ENCODE measurements at places on chromosomes 2 and 18. TPM values are rescaled to one million over a fixed set of nuclear protein-coding genes. Genes with fewer than 3 reads are reported as not detected.

DNA sequence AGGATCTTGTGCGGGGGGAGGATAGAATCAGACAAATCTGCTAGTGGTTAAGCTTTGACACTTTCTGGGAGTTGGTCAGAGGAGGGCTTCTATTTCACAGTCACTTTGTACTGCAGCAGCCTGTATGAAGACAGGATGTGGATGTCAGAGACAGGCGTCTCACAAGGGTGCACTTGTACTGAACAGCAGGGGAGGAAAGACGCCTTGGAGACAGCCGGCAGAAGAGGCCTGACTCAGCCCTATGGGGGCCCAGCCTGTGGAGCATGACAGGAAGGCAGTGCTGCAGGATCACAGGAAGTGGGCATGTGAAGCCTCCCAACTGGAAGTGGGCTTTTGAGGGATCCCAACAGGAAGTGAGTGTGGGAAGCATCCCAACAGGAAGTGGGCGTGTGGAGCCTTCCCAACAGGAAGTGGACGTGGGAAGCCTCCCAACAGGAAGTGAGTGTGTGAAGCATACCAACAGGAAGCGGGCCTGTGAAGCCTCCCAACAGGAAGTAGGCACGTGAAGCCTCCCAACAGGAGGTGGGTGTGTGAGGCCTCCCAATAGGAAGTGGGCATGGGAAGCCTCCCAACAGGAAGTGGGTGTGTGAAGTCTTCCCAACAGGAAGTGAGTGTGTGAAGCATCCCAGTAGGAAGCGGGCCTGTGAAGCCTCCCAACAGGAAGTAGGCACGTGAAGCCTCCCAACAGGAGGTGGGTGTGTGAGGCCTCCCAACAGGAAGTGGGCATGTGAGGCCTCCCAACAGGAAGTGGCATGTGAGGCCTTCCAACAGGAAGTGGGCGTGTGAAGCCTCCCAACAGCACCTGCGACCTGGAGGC, 212.3 kb downstream of the SNTG2 start:
- no peak overlapping the region for H3K27ac ChIP-seq
- H3K4me1 ChIP-seq: no peaks in the 10 kb centered on the region
- no peak overlapping the region for H3K4me3 ChIP-seq
- H3K27me3 ChIP-seq: no peaks in the 10 kb centered on the region
- no peaks in the 10 kb centered on the region for H3K36me3 ChIP-seq

DNA sequence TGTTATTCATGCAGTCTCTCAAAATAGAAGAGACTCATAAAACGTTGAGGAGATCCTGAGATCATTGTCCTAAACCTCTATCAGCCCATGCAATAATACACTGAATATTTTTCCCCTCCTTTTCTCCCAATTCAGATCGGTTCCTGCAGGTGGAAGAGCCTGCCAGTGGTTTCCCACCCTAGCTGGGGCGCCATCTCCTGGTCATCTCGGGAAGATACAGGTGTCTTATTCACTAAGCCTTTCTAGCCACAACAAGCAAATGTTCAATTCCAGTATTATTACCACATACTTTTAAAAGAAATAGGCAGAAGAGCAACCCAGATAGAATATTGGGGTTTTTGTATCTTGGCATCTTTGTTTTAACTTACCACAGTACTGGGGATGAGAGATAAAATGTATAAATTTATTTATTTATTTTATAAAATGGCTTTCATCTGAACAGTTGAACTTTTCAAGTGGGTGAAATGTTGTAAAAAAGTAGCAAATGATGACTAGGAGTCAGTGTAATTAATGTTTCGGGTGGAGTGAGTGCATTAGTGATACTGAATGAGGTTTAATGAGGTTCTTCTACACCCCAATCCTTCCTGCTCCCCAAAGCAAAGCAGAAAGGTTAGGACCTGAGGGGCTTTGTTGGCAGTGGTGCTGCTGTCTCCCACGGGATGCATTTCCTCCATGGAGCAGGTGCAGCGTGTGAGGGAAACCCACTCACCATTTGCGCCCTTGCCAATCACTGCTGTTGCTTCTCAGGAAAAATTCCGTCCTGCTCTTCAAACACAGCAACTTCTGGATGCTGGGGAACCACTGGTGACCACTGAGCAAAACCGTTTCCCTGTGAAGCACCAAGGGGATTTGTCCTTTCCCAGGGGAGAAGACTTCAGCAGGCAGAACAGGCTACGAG, 147.1 kb upstream of the FHL2 start:
- H3K27ac ChIP-seq: no peak overlapping the region
- no peaks in the 10 kb centered on the region for H3K36me3 ChIP-seq
- no peaks in the 10 kb centered on the region for H3K27me3 ChIP-seq
- no peak for DNase-seq
- H3K4me1 ChIP-seq: no peaks in the 10 kb centered on the region

- peak overlapping the region; percentile 83 for H3K27ac ChIP-seq
- H3K36me3 ChIP-seq: no peaks in the 10 kb centered on the region
- DNase-seq: peak; percentile 68
- H3K4me3 ChIP-seq: no peak overlapping the region
- H3K4me1 ChIP-seq: no peaks in the 10 kb centered on the region
Measured at GRCh38 chr2:239283961-239284795, 116.6 kb downstream of the HDAC4 start.

- H3K27ac ChIP-seq: no peak overlapping the region
- H3K4me1 ChIP-seq: no peaks in the 10 kb centered on the region
- H3K36me3 ChIP-seq: no peaks in the 10 kb centered on the region
- no peak for DNase-seq
- no peak overlapping the region for H3K4me3 ChIP-seq
Measured at GRCh38 chr18:44090453-44090852, 590.2 kb upstream of the SETBP1 start.

DNA sequence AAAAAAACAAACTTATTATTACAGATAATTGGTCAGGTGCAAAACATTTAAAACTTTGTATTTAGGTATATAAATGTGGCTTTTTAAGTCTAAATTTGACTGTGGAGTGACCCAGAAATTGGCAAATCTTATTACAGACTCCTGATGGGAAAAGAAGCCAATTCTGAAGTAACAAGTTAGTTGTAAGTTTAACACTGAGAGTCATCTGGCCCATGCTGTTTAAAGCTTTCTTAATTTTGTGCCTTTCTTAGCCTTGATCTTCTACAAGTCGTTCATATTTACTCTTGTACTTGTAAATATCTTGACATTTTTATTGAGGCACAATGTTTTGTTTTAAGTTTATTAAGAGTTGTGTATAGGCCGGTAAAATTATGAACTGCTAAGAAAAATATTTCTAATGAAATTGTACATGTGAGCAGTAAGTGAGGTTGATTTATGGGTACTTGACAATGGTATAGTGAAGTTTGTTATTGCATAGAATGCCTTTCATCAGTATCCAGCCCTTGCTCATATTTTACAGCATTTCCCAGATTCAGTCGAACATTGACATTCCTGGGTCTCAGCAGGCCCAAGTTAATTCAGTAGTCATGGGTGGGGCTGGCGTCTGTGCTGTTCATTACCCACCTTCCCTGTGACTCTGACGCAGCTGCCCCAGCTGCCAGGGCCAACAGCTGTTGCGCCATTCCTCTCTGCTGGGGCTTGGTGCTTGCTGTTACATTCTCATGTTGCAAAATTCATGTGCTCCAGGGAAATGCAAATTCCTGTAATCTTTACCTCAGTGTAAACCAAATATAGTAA, 121.4 kb downstream of the ZNF236 start:
- H3K4me1 ChIP-seq: peaks cover 11% of the 10 kb centered on the region
- H3K27me3 ChIP-seq: no peaks in the 10 kb centered on the region
- DNase-seq: peak; percentile 90
- H3K36me3 ChIP-seq: peaks cover 20% of the 10 kb centered on the region
- H3K27ac ChIP-seq: peak overlapping the region; percentile 46

DNA sequence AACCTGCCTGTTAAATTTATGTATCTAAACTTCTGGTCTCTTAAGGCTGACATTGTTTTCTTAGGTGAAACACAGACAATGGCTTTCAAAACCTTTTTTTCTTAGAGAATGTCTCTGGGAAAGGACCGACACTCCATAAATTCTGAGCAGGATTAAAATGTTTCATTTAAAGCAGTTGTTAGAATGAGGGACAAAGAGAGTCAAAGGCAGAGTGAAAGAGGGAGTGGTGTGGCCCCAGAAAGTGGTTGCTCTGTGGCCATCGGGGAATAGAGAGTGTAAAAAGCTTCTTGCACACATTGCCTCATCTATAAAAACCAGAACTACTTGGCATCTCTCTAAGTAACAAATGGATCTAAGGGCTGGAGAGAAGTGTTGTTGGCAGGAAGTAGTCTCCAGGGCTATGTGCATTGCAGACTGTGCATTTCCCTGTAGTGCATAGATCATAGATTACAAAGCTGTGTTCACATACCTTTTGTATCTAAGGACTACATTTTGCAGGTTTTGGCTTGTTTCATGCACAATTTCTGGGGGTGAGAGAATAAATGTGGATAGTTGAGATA, 3.6 kb downstream of the RPRM start:
- H3K27me3 ChIP-seq: peaks cover 4% of the 10 kb centered on the region

Gene CFAP65
- not detected for total RNA-seq

Gene CCDC68
- total RNA-seq: 3.1 TPM

Gene AOX1
- 48.2 TPM for total RNA-seq
